Left forelimb (tissue), 1 donor: ENCODE measurements at places on chromosomes 4 and X.

DNA sequence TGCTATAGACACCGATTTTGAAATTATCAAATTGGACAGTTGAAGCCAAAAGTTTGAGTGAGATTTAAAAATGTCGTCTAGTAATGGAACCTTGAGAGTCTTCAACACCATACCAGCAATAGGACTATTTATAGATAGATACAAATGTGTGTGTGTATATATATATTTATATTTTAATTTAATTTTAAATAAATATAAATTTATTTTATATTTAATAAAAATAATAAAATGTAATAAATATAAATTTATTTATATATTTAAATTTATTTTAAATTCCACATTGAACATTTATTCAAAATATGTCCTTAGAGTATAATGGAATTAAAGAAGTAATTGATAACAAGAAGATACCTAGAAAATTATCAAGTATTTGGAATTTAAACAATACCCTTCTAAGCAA, 221.9 kb upstream of the CXXC4 start:
- DNase-seq = no peak

- no peak for DNase-seq
Measured at GRCh38 chr4:13367691-13368090, 116.4 kb downstream of the RAB28 start.

DNA sequence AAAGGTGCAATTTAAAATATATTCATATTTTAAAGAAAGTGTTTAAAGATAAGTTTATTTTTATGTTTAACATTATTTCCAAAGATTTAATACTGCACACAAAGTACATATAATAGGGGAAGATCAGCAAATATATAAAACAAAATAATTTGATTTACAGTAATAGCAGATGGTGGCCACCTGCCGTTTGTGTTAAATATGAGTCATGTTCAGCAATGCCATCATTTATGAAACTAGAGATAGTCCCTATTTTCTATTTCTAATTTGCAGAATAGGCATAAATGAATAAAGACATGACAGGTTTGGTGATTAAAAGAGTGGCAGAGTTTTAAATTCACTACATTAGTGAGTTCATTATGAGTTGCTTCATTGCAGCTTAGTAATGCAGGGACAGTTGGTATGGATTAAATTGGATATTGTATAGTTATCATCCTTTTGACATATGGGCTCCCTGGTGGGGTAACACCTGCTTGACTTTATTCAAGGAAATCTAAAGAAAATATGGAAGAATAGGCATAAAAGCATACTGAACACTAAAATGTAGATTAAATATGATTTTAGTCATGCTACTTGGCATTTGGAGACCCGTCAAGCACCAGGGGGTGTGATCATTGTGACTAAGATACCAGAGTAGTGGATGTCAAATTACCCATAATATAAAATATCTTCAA, 78.8 kb upstream of the BANK1 start:
- DNase-seq = no peak

DNA sequence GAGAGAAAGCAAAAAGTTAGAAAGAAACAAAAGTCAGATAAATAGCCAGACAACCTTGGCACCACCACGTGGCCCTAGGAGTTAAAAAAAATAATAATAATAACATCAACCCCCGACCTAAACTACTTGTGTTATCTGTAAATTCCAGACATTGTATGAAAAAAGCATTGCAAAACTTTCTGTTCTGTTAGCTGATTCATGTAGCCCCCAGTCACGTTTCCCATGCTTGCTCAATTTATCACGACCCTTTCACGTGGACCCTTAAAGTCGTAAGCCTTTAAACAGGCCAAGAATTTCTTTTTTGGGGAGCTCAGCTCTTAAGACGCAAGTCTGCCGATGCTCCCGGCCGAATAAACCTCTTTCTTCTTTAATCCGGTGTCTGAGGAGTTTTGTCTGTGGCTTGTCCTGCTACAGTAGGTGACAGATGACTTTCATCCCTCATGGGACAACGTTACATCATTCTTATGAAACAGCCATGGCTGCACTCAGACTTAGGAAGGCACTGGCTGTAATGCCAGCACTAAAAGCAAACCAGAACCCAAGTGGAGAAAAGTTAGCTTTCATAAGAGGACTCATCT, 520 bp downstream of the ACOX3 start:
- DNase-seq = no peak

- no peak for DNase-seq
Measured at GRCh38 chr4:183344523-183345255, 22.5 kb upstream of the CLDN24 start.

DNA sequence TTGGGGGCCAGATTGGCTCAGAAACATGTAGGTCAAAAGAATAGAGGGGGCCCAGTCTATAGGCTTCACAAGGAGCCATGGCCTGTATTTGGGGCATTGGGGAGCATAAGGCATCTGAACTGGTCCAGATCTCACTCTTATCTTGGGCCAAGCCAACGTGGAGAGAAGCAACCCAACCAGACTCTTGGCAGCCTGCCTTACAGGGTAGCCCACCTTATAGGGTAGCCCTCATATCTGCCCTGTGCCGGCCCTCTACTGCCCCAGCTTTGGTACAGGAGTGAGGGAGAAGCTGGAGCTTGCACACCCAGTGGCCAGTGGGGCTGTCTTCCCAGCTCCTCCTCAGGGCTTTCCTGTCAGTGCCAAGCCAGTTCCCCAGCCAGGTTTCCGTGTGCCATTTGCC, 142.2 kb downstream of the AMMECR1 start:
- no peak for DNase-seq

DNA sequence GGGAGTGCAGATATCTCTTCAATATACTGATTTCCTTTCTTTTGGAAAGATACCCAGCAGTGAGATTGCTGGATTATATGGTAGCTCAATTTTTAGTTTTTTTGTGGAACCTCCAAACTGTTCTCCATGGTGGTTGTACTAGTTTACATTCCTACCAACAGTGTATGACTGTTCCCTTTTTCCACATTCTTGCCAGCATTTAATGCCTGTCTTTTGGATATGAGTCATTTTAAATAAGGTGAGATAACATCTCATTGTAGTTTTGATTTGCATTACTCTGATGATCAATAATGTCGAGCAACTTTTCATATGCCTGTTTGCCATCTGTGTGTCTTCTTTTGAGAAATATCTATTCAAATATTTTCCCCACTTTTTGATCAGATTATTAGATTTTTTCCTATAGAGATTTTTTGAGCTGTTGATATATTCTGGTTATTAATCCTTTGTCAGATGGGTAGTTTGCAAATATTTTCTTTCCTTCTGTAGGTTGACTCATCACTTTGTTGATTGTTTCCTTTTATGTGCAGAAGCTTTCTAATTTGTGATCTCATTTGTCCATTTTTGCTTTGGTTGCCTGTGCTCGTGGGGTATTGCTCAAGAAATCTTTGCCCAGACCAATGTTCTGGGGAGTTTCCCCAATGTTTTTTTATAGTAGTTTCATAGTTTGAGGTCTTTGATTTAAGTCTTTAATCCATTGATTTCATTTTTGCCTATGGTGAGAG, 552.7 kb downstream of the ZNF674 start:
- DNase-seq = no peak

DNA sequence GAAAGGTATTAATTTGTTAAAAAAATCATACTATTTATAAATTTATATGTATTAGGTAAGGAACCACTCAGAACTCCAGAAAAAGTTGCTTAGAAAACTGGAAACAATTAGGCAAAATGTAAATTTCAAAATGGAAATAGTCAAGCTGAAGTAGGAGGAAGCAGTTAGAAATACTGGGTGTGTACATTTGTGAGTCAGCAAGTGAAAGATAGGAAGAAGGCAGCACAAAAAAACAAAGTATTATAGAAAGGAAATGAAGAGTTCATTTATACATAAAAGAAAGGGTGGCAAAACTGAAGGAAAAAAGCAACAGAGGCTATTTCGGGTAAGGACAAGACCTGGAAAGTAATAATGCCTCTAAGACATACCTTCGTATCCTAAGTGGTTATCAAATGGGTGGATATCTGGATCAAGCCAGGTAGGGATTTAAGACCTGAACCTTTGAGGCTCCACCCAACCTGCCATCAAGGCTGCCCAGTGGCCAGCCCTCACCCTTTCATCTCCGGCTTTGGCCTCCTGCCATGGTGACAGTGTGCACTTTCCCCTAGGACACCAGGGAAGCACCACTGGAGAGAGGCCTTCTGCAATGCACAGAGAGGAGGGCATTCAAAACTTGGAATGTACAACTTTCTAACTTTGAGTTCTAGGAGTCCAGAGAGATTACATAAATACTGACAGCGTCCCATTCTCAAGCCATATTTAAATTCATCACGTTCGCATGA, at the start of gene LRRC66:
LRRC66 (minus strand) TSS at position 428 of the 722 bp plus-strand sequence. CDS start 2,750 bp downstream, outside the sequence.
- no peak for DNase-seq

- no peak for DNase-seq
Measured at GRCh38 chr4:153398713-153399112, 54.2 kb downstream of the MND1 start.

DNA sequence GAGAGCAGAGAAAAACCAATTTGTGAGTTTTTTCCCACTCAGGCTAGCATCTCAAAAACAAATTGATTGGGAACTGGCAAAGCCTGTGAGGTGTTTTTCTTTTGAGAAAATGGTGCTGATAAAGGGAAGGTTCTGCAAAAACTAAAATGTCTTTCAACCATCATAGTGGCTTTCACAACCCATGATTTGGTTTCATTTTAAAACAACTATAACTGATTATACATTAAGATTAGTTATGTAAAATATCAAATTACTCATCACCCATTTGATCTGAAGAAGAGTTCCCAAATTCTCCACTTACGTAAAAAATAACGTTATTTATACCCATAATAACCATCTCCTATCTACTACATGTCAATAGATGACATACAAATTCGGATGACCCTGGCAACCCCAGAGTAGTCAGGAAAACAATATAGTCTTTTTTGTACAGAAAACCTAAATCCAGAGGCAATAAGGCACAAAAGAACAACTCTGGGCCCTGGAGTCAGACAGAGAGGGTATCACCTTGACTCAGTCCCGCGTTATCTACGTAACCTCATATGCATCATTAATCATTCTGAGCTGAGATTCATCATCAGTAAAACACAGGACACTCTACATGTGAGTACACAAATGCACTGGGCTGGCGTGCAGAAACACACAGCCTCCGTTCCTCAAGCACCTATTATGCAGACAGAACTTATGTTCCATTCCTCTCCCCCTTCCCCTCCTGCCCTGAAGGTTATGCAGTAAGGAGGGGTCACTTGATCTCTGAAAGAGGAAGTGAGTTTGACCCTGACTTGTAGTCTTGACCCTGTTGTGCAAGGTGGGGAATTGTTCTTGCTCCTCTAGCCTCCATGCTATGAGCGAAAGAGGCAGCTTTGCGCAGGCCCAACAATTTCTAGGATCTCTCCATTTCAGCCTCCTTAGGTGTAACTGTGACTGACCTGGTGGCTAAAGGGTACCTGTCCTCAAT, 82.2 kb downstream of the SLC9A7 start:
- no peak for DNase-seq

DNA sequence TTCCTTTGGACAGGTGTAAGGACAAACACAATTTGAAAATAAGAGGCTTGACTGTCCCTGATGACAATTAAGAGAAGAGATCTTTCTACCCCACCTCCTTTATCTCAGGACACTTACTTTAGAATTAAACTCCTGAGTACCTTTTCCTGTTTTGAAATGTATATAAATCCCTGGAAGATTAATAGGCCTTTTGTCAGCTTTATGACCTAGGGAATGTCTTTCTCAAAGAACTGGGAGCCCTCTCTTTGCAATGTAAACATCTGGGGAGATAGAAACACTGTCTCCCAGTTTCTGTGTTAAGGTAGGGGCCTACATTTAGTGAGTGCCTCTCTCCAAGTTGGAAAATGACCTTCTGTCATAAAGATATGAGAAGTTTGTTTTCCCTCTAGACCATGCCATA, 31.7 kb downstream of the AGA start:
- DNase-seq = no peak

DNA sequence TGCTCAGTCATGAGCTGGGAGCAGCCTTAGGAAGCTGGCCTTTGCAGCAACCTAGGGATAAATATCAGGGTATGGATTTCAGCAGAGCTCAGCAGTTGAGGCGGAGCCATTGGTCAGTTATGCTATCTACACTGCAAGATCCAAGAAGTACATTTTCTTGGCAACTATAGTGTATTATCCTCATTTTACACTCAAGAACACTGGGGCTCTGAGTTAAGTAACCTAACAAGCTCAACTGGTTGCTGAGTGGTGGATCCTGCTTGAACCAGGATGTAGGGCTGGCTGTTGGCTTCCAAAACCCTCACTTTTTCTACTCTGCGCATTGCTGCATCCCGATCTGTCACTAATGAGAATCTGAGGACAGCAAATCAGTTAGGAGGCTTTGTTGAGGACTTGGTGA, 1.5 kb upstream of the SCARB2 start:
- DNase-seq = no peak

- no peak for DNase-seq
Measured at GRCh38 chrX:147565237-147565636, 346.5 kb upstream of the FMR1 start.

- DNase-seq = no peak
Measured at GRCh38 chr4:44817930-44818329, 91.6 kb upstream of the GNPDA2 start.

GRCh38 chr4:139099366-139099982, 77.5 kb downstream of the ELF2 start:
- DNase-seq = peak; percentile 70

DNA sequence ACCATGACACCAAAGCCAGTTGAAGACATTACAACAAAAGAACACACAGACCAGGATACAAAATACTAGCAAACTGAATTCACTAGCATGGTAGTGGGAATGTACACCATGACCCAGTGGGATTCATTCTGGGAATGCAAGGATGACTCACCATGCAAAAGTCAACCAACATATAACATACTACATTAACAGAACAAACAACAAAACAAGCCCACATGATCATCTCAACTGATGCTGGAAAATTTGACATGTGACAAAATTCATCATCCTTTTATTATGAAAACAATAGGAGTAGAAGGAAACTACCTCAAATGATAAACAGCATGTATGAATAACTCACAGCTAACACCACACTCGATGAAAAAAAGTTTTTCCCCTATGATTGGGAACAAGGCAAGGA, 190.2 kb downstream of the DCLK2 start:
- DNase-seq = no peak

- no peak for DNase-seq
Measured at GRCh38 chr4:151968643-151969042, 207.8 kb upstream of the GATB start.

GRCh38 chr4:180567080-180567479, 1676.1 kb upstream of the TENM3 start:
- no peak for DNase-seq

GRCh38 chr4:31088600-31089230, 368.5 kb downstream of the PCDH7 start:
- DNase-seq = no peak

GRCh38 chr4:159983082-159983481, 880.2 kb downstream of the RAPGEF2 start:
- no peak for DNase-seq

DNA sequence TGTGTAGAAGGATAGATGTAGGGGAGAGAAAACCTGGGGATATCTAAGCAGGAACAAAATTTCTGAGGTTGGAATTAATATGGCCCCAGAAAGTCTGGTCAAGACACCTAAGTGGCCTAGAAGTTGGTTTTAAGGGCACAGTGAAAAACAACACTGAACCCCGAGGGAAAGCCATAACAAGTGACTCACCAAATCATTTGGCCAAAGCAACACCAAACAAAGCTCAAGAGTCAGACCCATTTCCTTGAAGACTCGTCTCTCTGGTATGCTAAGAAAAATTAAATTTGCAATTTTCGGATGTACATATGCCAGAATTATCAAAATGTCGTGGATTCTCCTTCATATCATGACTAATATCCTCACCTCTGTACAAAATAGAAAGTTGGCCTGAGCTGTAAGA, 162.9 kb downstream of the SMIM20 start:
- DNase-seq = no peak

- no peak for DNase-seq
Measured at GRCh38 chr4:66562276-66562806, 892.1 kb upstream of the EPHA5 start.

- DNase-seq = no peak
Measured at GRCh38 chr4:74738464-74739143, 55.7 kb downstream of the BTC start.
